DMS153 (cell line): ENCODE measurements at places on chromosomes 2 and 18.

DNA sequence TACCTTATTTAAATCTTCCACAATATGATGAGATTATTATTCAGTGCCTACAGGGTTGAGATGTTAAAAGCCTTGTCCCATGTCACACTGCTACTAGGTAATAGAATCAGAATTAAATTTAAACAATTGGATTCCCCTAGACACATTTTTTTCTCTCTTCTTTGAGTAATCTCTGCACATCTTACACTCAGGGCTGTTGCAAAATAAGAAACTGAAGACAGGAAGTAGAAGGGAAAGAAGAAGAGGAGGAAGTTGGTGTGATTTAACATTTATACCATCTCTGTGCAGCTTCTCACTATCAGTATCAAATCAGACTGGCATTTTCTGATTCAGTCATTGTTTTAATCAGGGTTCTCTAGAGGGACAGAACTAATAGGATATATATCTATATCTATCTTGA lies 677.6 kb downstream of the IRS1 start:
- no peak for DNase-seq

GRCh38 chr2:227828477-227828912 lies 14.9 kb downstream of the CCL20 start:
- DNase-seq = no peak

- no peak for DNase-seq
Measured at GRCh38 chr18:58893388-58894099, 28.9 kb downstream of the ZNF532 start.

DNA sequence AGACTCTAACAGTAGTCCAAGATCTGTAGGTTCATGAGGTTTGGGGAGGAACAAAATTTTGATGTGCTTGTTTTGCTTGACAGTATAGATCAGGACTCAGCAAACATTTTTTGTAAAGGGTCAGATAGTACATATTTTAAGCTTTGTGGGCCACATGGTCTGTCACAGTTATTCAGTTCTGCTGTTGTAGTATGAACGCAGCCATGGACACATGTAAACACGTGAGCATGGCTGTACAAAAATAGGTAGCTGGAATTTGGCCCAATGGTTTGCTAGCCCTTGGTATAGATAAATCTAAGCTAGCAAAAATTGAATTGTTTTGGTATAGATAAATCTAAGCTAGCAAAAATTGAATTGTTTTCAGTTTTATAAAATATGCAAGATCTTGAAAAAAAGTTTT lies 120.5 kb downstream of the HIBCH start:
- DNase-seq = no peak
